ENCODE measurements at places on chromosomes 12 and 14.
A peak's percentile ranks its signal among the peaks of the same experiment; 100 is the strongest.

- DNase-seq: no peak
Measured at GRCh38 chr12:6352193-6353173, 10.6 kb upstream of the TNFRSF1A start.

DNA sequence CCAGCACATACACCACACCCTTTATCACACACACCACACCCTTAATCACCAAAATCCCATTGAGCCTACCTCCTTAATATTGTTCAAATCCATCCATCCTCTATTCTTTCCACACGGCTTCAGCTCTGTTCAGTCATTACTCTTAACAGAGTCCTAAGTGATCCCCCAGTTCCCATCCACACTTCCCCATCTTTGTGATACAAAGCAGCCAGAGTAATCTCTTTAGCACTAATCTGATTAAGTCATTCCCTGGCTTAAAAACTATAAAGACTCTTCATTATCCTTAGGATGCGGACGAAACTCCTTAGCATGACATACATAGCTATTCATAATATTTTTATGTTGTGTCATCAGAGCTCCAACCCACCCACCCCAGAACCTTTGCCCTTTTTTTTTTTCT is 14.7 kb upstream of the MFAP5 start:
- no peak for DNase-seq

DNA sequence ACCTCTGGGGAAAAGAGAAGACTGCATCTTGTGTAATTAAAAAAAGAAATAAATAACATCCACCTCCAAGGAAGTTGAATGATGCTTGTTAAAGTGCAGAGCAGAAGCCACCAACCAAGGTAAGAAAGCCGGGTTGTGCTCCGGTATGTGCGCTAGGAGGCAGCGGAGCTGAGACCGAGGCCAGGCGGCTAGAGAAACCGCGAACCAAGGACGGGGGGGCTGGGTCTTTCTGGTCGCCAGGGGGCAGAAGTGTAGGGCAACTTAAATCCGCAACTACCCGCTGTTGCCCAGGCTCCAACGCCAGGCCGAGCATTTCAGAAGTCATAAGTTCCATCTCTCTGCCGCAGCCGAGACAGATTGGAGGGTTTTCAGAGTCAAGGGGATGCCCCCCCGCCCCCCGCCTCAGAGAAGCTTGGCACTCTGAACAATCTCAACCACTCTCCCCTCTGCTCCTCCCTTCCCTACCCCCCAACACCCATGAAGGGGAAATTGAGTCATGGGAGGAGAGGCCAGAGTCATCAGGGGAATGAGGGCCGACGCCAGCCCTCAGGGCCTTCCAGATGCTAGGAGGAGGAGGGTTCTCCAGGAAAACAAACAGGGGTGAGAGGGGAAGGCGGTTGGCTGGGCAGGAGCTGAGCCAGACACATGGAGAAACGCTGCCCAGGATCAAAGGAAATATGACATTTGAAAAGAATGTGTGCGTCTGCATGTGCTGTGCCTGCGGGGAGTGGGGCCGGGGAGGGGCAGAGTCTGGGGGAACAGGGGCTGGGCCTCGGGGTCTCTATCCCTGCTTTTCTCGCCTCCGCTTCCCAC is 2.2 kb upstream of the NFATC4 start:
- peak; percentile 93 for DNase-seq

GRCh38 chr12:19869413-19869812 is 430.1 kb downstream of the AEBP2 start:
- peak; percentile 53 for DNase-seq

DNA sequence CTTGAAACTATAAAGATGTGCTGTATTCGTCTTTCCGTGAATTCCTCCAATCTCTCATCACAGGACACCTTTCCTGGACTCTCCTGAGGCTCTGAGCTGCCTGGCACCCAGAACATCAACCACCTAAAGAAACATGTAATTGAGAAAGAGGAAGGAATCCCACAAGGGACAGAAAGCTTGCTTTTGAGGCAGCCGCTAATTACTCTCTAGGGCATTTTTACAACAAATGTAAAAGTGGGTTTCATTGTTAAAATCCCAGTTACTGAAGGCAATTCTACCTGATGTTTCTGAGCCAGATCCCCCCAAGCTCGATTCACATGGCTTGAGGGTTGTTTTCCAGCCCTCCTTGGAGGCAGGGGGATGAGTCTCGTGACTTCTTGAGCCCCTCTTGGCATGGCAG is 238.5 kb upstream of the LHX5 start:
- DNase-seq: no peak

DNA sequence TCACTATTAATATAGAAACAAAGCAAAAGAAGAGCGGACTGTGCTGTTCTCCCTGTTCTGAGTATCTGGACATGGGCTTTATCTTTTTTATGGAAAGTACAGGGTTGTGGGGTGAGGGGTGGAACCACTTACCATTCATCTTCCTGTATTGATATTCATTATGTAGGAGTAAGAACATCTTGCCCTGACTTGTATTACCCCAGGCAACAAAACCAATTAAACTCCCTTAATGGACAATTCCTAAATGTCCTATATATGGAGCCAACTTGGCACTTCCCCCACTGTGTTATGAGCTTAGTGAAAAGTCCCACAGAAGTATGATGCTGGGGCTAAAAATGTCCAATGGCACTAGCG is 139.9 kb upstream of the KRR1 start:
- no peak for DNase-seq

DNA sequence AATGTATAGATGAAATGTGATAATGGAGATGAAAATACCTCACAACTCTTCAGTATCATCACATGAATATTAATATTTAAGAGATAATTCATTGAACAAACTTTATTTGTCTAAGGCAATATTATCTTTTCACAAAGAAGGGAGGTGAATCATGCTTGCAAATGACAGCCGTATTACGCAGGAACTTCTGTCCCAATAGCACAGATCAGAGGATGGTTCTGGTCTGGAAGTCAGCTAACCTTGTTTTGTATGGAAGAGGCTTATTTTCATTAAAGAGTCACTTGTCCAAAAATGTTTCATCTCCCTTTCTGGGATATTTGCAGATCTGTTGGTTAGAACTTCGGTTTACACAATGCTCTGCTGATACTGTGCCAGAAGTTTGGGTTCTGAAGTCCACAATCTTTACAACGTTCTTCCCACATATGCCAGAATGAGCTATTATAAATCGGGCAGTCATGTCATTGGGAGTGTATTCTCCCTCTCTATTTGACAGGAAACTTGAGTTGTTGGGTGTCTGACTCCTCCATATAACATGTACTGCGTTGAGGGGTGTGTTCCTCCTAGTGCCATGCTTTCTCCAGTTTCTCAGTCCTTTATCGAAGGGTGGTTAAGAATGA is 29.8 kb downstream of the YY1 start:
- DNase-seq: no peak

DNA sequence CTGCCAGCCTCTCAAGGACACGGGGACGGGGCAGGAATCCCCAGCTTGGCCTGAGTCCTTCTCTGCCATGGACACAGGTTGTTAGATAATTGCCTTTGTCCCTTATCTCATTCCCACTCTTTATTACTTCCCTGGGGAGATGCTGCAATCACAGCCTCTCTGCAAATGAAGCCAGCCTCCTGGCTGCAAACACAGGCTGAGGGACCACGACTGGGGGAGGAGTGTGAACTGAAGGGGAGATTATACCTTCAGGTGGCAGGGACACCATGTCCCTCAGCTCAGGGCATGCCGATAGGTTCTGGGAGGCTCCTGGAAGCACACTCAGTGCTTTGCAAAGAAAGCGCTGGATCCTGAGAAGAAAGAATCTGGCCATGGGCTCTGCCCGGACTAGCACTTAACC is 16.1 kb upstream of the CHGA start:
- DNase-seq: no peak

DNA sequence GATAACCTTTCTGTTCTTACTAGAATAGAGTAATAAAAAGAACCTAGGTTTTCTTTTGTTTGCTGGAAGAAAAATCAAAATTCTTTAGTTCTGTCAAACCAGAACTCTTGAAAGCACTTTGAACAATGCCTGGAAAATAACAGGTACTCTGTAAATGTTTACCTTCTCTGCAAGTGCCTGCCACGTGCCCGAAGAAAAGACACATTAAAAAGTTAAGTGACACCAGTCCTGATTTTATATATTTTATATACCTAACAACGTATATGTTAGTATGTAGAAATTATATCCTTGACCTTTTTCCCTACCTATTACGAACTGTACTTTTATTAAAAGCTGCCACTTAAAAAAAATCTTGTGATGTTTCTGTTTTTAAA is 976 bp downstream of the THAP2 start:
- DNase-seq: no peak

DNA sequence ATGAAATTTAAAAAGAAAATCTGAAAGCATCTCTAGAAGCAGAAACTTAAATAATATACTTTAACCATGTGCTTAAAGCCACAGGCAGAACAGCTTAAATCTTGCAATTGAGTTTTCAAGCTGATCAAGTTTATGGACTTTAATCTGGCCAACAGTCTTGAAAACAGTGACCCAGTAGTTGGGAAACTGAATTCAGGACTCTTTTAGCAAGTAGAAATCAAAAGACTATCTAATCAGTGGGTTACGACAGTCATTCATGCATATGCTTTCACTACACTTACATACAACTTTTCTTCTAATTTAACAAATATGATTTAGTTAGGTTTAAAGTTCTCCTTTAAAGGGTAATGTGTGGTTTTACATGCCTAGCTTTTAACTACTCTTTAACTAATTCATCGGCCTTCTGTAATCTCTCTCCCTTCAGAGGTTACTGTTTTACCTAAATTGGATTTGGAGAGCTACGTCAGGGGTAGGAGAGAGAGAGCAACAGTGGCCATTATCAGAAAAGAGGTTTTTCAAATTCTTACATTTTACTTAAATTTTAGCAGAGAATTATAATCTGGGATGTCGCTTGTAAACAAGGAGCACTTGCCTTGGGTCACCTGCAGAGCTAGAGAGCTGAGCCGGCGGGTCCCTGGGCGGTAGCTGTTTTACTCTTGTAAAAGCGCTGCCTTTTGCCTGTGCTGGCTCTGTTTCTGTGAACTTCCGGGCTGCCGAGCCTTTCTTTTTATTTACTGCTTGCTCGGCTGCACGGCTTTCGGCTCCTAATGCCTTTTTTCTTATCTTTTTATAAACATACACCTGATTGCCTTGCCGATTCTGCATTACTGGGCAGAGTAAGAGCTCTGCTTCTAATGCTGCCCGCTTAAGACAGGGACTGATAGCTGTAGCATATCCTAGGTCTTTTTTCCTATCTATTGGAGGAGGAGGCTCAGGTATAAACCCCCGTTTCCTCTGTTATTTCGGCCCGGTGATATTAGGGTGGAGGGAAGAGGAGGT is 17.4 kb upstream of the LYZ start:
- no peak for DNase-seq

DNA sequence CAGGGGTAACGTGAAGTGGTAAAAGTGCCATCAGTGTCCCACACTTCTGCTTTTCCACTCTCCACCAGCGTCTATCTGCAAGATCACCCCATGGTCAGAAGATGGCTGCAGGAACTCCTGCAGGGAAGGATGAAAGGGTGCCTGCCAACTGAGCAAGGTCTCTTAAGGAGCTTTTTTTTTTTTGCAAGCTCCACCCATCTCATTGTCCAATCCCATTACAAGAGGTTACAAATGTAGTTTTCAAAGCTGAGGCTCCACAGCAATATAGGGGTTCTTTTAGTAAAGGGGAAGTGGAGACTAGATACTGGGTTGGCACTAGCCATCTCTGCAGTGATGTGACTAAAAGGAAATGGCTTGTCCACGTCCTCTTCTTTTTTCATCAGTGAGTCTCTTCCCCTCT is 5.9 kb upstream of the BHLHE41 start:
- no peak for DNase-seq

GRCh38 chr12:89363582-89363981 is 11.3 kb upstream of the DUSP6 start:
- DNase-seq: no peak

DNA sequence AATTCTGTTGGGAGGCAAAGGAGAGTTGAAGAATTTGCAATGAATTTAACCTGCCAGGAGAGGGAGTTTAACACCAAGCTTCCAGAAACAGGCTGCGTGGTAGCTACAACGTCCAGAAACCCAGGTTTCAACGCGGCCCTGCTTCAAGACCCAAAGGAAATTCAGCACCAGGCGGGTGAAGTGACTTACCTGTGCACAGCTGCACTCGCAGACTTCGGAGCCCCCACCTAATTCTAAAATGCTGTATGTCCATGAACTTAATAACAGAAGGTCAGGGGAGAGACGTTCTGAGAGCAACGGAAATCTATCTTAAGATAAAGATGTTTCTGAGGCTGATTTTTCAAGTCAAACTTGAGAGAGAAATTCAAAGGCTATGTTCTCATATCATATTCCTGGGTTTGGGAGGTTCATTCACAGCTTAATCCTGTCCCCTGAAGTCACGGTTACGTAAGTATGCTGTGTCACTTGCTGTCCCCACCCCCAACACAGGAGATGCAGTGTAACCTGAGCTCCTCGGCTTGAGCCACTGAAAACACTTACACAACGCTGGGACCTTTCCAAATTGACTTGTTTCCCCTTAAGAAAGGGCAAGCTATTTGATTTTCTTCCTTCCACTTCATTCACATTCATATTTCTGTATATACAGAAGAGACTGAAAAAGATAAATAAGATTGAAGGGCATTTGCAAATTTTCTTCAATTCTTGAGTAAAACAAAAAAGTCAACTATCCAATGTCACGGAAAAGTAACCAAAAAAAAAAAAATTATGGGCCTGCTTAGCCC is 22.7 kb downstream of the CLIP1 start:
- peak; percentile 85 for DNase-seq

DNA sequence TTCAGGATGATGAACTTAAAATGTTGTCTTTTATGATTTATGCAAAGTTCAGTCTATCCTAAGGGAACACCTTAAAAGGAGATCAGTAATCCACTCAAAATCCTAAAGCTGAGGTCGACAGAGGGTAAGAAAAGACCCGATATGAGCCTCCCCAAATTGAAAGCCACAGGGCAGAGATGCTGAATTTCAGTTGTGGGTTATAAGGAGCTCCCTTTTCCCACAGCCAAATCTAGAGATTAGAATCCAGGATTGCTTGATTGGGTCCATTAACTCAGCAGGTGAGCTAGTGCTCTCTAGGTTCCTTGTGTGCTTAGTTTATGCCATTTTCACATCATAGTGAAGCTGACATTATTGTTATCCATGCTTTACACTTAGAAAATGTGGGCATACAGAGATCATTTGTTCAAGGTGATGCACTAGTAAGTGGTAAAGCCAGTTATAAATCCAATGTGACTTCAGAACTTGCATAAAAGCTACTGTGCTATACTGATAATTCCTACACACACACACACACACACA is 417.5 kb downstream of the TMEM117 start:
- no peak for DNase-seq

GRCh38 chr12:15629108-15629507 is 160.1 kb downstream of the EPS8 start:
- peak; percentile 92 for DNase-seq

DNA sequence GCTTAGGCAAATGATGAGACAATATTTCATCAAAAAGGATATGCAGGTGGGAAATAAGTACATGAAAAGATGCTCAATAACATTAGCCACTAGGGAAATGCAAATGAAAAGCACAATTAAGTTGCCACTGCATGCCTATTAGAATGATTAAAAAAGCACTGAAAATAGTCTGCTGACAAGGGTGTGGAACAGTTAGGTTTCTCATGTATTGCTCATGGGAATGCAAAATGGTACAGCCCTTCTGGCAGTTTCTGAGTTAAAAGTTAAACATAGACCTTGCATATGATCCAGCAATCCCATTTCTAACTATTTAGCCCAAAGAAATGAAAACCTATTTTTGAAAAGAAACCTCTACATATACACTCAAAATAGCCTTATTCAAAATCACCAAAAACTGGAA is 393.0 kb downstream of the BMP4 start:
- DNase-seq: no peak

All from fibroblast of upper back skin (primary cell).